Mesangial cell (primary cell): ENCODE measurements at places on chromosomes 7 and 10. TPM values are rescaled to one million over a fixed set of nuclear protein-coding genes. Genes with fewer than 3 reads are reported as not detected.

The VKORC1L1 gene
- total RNA-seq = 14.2 and 15.2 TPM in 2 replicates

The MRLN gene
- total RNA-seq = not detected in 2 replicates

The SNCG gene
- total RNA-seq = 2.0 and 8.6 TPM in 2 replicates

The PRF1 gene
- not detected in 2 replicates for total RNA-seq

The SEMA3E gene
- total RNA-seq = 0.65 and 1.6 TPM in 2 replicates

The OR2A12 gene
- total RNA-seq = not detected in 2 replicates

The SPDYE2B gene
- not detected in 2 replicates for total RNA-seq

The FOXI2 gene
- not detected in 2 replicates for total RNA-seq

The WDFY4 gene
- total RNA-seq = not detected in 2 replicates

The ZNF365 gene
- 2.7 and 2.8 TPM in 2 replicates for total RNA-seq

The GPR85 gene
- 0.49 and 0.63 TPM in 2 replicates for total RNA-seq

The LMOD2 gene
- not detected in 2 replicates for total RNA-seq

The ENTPD1 gene
- 0.13 and 0.16 TPM in 2 replicates for total RNA-seq

The ZFAND2A gene
- 13.8 and 29.5 TPM in 2 replicates for total RNA-seq

The CYP26C1 gene
- total RNA-seq = 0.63 TPM in 1 of 2 replicates, not detected in the other

The AKR1C4 gene
- not detected in 2 replicates for total RNA-seq

The C7orf57 gene
- total RNA-seq = 0.13 and 0.16 TPM in 2 replicates

The NPC1L1 gene
- total RNA-seq = 0.33 and 1.1 TPM in 2 replicates

The NRCAM gene
- 0.98 and 4.9 TPM in 2 replicates for total RNA-seq

The CRYGN gene
- 1.3 TPM in 1 of 2 replicates, not detected in the other for total RNA-seq

The TMEM26 gene
- total RNA-seq = under 0.01 and 0.89 TPM in 2 replicates

The CC2D2B gene
- 0.25 TPM in 1 of 2 replicates, not detected in the other for total RNA-seq
